ENCODE measurements at places on chromosomes 5 and 9.

DNA sequence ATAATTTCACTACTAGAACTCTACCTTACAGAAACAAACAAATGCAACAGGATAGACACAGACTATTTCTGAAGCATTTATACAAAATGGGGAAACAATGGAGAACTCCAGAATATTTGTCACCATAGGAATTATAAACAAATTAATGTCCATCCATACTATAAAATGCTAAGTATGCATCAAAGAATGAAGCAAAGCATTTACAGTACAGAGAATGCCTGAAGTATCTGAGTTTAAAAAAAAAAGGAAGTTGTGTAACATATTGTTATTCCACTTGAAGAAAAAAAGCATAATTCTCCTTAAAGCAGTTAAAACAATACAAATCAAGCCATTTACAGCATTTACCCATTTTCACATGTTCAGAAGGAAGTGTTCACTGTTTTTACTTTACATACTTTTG lies 53.0 kb downstream of the DROSHA start:
- DNase-seq, result no peak

DNA sequence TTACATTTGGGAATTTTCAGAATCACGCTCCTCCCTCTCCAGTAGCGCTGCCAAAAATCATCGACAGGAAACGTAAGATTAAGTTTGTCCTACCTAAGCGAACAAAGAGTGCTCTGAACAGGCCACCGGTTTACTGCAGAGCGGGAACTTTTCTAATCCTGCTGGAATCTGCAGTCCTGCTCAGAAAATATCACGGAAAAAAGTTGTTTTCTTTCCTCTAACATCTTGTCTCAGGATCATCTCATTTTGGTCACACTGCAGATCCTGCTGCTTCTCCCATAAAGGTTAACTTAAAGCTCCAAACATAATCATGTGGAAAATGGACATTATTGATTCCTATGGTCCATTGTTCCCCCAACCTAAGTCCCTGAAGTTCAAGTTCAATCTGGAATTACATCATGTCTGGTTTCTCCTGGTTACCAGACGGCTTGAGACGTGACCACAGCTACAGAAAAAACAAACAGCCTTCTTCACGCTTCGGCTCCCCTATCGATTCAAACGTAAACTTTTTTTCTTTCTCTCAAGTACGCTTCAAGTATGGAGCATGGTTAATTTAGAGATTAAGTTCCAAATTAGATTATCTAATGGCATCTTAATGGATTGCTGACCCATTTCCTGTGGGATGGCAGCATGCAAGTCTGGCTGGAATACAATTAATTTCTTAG lies 217.6 kb downstream of the NFIB start:
- DNase-seq, result no peak

DNA sequence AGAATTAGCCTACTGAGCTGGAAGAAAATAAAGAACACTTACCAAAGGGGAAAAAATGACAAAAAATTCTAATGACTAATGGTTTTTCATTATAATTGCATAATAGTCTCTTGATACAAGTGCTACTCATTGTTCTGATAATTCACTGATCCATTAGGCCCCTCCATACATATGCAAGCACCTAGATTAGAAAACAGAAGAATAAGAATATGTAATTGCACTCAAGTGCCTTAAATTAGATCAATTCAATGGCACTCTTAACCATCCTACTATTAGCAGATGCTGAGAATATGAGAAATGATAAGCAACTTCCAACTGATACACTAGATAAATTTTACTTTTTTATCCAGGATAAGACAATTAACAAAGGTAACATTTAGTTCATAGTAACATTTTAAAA lies 440.9 kb upstream of the C9orf72 start:
- DNase-seq, result no peak

GRCh38 chr5:122478741-122479442 lies 166.9 kb downstream of the SNCAIP start:
- DNase-seq, result no peak

DNA sequence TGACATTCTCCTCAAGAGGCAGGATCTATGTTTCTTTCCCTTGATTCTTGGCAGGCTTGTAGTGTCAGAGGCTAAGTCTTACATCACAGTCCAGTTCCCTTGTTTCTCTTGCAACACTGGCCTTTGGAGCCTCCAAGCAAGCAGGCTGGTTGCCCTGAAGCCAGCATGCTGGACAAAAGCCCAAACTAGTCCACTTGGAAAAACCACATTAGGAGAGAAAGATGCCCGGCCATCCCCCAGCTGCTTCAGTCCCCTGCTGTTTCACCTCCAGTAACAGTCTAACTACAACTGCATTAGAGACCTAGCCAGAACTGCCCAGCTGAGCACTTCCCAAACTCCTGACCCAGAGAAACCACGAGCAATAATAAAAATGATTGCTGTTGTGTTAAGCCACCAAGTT lies 87.6 kb downstream of the ADAMTS6 start:
- peak; percentile 81 for DNase-seq

GRCh38 chr9:89122949-89123348 lies 55.7 kb downstream of the SHC3 start:
- no peak for DNase-seq

DNA sequence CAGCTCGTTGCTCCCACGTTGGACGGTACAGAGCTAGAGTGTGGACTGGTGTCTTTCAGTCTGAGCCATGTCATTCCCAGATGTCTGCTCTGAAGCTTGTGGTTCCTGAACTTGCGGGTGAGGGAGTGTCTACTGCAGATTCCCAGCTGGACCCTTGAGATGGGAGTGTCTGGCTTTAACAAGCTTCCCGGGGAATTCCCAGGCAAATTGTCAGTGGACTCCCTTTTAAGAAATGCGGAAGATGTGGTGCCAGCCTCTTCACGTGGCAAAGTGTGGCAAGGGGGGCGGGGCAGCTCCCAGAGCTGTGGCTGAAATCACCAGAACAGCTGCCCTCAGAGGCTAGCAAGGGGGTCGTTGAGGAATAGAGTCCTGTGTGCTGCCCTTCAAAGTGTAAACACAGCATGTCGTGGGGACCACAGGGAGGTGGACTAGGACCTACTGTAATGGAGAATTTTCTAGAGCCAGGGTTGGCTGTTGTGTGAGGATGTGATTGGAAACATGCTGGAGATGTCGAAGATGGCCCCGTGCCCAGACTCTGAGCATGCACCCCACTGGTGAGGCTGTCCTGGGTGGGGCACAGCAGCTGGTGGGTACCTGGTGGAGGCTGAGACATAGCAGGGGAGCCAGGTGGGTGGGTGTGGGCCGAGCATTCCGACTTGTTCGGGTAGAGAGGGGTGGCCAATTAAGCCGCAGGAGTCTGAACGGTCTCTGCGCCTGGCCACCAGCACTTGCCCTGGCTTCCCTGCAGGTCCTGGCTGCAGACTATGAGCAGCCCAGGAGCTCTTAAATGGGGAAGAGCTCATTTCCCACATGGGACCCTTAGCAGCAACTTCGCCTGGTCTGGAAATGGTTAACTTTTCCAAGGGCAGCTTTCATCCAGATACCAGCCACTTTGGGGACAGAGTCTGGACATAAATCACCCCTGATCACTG lies 37.4 kb downstream of the PRRX2 start:
- no peak for DNase-seq

Measured in ascending aorta (tissue), 2 donors.